AG08396 (cell line): ENCODE measurements at places on chromosomes 1 and 21.

- DNase-seq = no peak
These were observed 305.4 kb downstream of the DISC1 start for GRCh38 chr1:231931846-231932454.

DNA sequence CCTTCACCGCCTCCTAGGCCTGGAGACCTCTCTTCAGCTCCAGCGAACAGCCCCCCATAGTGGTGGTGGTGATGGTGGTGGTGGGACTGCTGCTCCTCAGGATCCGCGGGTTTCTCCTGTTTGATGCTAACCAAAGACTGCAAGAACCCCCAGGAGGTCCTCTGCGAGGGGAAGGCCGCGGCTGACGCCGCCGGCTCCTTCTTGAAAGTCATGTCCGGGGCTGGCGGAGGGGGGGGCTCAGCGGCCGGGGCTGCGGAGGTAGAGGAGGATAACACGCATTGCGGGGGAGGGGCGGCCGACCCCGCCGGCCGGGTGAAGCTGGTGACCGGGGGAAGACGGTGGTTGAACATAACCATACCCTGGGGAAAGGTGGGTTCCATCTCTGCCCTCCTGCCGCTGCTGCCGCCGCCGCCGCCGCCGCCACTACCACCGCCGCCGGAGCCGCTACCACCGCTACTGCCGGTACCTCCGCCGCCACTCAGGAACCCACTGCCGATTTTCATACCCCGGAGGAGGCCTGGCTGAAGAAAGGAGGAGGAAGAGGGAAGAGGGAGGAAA is 554 bp downstream of the ZNF281 start:
- DNase-seq = peak; percentile 26

DNA sequence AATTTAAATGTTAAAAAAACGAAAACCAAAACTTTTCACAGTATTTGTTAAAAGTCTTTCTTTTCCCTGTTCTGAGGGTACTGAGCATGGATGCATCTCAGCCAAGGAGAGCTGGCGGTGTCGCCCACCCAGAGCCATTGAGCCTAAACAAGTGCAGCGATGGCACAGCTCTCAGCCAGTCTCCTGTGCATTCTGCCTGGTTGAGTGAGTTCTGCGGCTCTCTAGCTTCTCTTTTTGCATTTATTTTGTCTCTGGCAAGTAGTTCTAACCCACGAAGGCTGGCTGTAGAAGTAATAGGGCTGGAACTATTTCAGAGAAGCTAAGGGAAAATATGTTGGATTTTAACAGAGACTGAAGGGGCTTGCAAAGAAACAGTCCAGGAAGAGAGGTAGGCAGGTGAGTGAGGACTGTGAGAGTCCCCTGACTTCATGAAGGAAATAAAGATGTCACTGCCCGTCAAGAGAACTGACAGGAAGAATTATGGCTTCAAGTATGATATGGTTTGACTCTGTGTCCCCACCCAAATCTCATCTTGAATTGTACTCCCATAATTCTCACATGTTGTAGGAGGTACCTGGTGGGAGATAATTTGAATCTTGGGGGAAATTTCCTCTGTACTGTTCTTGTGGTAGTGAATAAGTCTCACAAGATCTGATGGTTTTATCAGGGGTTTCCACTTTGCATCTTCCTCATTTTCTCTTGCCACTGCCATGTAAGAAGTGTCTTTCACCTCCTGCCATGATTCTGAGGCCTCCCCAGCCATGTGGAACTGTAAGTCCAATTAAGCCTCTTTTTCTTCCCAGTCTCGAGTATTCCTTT is 35.7 kb upstream of the LIN9 start:
- DNase-seq = no peak

DNA sequence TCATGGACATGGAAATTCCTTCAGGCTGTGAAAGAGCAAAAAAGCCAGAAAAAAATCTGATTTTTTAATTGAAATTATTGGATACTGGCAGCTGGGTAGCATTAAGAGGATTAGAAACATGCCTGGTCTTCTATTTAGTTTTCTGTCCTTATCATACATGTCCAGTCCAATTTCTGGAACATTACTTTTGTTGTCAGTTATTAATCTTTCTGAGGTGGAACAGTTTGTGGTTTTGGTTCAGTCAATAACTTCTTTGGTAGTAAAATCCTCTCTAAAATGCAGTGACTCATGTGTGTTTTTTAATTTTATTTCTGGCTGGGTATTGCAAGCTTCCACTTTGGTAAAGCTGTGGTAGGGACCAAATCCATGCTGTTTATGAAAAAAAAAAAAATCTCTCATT is 687.0 kb upstream of the ADGRL2 start:
- DNase-seq = no peak

DNA sequence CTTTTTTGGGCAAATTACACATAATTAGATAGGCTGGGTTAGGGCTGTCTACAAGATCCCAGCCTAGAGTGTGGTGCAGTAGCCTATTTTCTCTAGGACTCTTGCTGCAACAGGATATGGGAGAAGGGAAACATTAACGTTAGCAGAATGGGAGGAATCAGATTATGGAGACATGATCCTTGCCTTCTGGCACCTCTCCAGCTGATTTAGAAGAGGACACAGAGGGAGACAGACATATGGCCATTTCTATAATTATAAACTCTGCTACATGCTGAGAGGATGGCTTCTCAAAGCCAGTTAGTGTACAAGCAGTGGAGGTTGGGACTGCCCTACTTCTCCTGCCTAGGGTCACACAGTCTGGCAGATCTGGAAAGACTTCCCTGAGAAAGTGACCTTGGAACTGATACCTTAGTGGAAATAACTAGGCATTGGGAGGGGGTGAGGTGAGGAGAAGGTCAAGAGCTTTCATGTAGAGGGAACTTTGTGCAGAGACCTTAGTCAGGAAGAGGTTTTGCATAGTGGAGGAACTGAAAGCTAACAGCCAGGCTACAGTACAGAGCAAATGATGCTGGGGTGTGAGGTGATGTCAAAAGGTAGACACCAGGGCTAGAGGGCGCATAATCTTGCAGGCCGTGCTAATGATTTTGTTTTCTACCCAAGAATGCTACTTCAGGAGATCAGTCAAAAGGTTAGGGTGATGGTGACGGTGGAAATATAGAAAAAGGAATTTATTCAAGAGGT is 1.2 kb upstream of the CD1D start:
- DNase-seq = no peak

- DNase-seq = no peak
These were observed at the start of gene TNFRSF9 for GRCh38 chr1:7940745-7941436. TNFRSF9 (minus strand) TSS chr1:7940839; CDS start chr1:7939994, 845 bp downstream.

DNA sequence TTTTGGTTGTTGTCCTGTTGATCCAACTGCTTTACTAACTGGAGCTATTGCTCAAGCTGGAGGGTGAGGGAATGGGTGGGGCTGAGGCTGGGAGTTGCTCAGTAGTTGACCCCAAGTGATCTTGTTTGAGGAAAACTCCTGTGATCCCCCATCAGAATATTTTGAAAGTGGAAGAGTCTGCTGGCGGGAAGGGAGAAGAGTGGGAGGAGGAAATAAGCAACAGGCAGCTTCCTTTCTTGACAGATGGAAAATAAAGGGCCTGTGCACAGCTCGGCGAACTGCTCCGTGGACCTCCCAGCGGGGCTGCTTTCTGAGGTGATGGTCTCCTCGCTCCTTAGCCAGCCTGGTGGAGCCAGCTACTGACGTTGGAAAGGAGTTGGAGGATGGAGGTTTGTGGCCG is 199.1 kb upstream of the LMO4 start:
- no peak for DNase-seq

GRCh38 chr21:38902608-38903445 is 97.1 kb downstream of the ETS2 start:
- no peak for DNase-seq

DNA sequence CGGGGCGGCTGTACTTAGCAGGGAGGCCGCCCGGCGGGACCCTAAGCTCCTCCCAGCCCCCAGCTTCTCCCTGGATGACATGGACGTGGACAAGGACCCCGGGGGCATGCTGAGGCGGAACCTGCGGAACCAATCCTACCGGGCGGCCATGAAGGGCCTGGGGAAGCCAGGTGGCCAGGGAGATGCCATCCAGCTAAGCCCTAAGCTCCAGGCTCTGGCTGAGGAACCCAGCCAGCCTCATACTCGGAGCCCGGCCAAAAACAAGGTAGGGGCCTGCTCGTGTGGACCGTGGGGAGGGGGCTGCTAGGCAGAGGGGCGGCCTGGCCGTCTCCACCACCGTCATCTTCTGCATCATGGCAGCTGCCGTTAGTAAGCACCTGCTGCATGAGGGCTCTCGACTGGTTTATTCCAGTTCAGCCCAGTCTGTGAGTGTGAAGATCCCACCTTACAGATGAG is 9.0 kb downstream of the ARHGEF16 start:
- DNase-seq = no peak

DNA sequence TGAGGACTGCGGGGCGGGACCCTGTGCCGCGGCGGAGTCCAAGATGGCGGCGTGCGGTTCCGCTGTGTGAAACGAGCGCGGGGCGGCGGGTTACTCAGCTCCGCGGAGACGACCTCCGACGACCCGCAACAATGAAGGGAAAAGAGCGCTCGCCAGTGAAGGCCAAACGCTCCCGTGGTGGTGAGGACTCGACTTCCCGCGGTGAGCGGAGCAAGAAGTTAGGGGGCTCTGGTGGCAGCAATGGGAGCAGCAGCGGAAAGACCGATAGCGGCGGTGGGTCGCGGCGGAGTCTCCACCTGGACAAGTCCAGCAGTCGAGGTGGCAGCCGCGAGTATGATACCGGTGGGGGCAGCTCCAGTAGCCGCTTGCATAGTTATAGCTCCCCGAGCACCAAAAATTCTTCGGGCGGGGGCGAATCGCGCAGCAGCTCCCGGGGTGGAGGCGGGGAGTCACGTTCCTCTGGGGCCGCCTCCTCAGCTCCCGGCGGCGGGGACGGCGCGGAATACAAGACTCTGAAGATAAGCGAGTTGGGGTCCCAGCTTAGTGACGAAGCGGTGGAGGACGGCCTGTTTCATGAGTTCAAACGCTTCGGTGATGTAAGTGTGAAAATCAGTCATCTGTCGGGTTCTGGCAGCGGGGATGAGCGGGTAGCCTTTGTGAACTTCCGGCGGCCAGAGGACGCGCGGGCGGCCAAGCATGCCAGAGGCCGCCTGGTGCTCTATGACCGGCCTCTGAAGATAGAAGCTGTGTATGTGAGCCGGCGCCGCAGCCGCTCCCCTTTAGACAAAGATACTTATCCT is 430 bp downstream of the RBM15 start:
- peak; percentile 54 for DNase-seq

DNA sequence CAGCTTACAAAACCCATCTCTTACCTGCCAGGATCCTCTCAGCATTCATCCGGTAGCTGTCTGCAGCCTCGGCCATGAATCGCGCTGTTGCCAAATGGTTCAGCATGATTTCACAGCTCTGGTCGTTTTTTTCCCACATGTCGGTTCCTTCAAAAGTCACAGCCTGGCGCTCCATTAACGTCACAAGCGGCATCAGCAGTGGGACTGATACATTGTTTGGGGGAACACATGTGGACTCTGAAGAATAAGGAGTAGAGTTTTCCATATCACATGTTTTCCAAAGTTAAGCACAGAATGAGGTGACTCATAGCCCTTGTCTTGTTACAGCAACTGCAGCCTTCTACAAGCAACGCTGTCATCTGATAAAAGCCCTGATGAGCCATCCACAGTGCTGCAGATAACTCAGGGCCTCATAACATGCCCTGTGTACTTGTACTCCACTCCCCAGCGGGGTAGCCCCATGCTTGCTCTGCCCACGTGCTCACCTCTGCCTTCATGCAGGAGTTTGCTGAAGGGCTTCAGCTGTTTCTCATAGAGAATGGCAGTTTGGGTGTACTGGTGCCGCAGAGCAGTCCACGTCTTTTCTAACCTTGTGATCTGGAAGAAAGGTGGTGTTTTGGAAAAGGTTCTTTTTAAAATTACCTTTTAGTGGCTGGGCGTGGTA is 114.2 kb downstream of the BCAR3 start:
- peak; percentile 45 for DNase-seq

- peak; percentile 56 for DNase-seq
These were observed 535 bp downstream of the SETD4 start for GRCh38 chr21:36059823-36060158.

DNA sequence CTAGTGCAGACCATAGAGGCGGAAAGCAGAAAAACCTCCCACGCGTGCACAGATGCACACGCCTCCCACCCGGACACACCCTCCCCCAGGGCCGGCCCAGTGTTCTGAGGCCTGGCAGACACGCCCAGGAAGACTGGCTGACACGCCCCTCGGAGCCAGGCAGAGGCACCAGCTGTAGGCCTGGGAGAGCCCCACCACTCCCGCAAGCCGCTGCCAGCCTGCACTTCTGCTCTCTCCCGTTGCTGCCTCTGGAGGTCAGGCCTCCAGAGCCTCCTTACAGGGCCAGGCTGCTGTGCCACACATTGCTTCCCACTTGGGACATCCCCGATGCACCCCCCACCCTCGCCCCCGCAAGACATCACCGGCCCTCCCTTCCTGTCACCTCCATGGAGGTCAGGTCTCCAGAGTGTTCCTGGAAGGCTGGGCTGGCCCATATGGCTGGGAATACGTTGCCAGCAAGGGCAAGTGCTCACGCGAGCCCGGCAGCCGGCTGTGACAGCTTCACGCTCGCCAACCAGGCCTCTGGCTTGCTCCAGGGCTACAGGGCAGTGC is 40.4 kb downstream of the CASZ1 start:
- DNase-seq = peak; percentile 46
